Activated naive CD8-positive, alpha-beta T cell treated with anti-CD3 and anti-CD28 coated beads for 36 hours (primary cell): ENCODE measurements at places on chromosomes 7 and 10.

DNA sequence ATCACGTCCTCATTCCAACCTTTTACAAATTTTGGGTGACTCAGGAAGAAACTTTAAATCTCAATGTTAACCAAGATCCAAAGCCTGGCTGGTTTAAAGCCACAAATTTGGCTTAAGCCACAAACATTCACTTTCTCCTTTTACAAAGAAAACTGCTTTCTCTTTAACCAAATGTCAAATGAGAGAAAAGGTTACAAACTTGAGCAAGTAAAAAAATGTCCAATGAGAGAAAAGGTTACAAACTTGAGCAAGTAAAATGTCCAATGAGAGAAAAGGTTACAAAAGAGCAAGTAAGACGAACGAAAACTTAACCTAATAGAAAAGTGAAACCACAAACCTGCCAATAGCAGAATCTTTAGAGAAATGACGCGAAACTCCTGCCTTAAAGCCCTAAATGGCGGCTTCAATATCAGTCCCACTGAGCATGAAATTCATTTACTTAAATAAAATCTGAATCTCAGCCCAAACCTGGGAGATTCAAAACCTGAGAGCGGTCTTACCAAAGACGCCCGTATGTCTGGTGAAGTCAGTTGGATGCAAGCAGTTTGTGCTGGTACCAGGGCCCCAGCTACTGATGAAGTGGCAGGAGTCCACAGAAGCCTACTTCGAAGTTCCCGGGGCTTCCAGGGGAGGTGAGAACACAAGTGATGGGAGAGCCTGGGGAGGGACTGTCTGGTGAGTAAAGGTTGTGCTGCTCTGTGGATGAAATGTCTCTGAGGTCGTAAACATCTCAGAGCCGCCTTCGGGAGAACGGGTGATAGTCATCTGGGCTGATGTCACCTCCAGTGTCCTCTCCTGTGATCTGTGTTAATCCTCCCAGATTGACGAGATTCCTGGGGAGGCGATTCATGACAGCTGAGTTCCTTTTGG lies 74.6 kb downstream of the PAXIP1 start:
- no peak for DNase-seq

DNA sequence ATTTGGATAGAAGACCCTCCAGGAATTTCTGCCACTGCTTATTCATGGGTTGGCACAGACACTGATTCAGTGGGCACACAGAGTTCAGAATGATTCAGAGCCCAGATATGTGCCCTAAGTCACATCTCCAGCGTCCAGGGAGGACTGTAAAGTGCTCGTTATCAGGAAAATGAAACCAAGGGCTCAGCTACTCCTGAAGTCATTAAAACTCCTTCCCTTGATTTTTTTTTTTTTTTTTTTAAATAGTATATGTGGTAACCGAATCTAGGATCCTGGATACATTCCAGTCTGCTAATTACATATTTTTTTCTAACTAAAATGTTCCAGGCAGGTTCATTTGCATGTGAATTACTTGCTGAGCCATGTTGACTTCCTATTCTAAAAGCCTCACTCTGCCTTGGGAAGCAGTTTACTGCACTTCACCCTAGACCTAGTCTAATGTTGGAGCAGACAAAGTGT lies 34.7 kb downstream of the MET start:
- no peak for DNase-seq

DNA sequence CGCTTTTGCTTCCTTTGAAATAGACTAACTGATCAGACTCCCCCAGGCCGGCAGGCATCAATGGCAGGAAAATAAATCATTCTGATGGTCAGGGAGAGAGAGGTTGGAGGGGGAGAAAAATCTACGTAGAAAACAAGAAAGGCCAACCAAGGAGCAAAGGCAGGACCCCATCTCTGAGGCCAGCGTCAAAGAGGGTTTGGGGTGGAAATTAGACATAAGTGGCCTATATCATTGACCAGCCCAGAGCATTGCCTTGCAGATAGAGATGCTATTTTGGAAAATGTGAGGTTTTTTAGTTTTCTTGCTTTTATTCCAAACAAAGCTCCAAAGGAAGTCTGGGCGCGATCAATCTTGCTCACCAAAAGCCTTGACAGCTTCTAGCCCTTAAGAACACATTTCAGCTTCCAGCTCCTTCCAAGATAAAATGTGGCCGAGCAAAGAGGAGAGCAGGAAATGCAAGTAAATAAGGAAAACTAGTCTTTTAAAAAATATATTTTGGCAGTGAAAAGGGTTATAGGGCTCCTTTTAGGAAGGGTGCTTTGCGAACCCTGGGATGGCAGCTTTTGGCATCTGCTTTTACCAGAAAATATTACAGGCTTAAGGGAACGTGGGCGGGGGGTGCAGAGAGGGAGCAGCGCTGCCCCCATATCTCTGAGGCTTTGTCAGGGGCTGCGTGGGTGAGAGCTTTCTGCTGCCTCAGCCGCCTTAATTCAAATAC lies 2.0 kb upstream of the HOXA2 start:
- no peak for DNase-seq

- DNase-seq = no peak
Measured at GRCh38 chr10:2263561-2263960, 526.2 kb upstream of the ADARB2 start.

- no peak for DNase-seq
Measured at GRCh38 chr7:55565681-55566080, 6.6 kb downstream of the VOPP1 start.

DNA sequence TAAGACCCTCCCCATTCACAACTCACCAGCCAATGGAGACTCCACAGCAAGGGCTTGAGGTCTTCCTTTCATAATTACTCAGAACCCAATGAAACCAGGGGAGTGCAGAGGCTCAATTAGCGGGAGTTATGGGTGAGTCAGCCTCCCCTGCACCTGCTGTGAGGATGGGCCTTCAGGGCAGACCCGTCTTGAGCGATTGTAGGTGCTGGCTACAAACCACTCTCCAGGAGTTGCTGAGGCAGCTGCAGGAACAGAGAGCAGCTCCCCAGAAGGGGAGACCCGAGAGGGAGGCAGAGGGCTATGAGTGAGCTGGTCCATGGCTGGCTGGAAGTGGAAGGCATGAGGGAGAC lies 58.5 kb upstream of the SORCS3 start:
- peak; percentile 14 for DNase-seq

DNA sequence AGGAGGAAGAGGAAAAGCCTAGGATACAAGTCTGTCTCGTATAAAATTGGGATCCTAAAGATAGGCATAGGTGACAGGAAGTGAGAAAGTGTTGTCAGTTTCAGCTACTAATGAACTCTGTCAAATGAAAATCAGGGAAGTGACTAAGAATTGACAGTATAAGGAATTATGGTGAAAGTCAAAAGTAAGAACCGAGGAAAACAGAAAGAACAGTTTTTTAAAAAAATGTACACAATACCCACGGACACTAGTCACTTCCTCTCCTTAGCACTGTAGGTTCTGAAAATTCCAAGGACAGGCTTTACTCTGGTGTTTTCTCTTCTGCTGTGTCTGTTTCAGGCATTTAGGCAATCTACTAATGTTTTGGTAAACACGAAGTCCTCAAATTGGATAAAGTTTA lies 42.3 kb downstream of the ATAD1 start:
- DNase-seq = no peak

DNA sequence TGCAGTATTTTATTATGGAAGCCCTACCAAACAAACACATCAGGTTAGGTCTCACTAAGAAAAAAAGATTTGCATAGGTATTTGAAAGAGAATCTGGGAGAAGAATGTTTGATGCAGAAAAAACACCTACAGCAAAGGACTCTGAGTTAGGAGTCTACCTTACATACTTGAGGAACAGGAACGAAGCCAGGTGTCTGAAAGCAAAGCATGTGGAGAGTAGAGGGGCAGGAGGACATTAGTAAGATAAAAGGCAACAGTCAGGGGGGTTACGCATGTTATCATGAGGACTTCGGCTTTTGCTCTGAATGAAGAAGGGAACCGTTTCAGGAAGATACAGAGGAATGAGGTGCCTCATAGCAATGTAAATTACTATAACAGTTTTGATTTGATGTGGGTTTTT lies 87.9 kb upstream of the PTER start:
- no peak for DNase-seq

GRCh38 chr10:71622154-71622526 lies 97.4 kb downstream of the C10orf105 start:
- no peak for DNase-seq

DNA sequence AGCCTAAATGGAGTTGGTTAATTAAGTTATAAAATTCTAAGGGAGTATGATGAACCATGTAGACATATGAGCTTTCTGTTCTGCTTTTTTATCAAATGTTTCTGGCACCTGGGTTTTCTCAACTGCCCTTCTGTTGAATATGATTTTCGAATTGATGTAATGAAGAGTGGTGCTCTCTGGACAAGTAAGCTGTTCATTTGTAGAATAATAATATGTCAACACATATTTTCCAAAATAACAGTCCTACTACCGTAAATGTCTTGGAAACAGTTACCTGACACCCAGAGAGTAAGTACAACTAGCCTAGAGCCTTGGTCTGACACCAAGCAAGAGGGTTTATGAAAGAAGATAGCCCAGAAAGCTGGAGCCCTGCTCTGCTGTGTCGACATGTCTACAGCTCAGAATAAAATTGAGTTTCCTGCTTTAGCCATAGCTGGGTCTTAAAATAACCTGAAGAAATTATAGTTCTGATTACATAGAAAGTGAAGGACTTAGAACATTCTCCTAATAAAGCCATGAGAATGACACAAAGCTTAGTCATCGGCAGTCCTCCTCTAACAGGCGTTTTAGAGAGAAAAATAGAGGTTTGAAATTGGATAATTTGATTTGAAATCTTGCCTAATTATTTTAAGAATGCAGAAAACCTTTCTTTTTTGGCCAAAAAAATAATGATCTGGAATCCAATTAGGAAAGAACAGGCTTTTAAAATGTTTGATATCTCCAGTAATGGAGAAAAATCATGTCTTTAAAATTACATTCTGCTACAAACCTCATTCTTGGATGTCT lies 25.1 kb downstream of the HDAC9 start:
- no peak for DNase-seq

- no peak for DNase-seq
Measured at GRCh38 chr7:22672846-22673680, 53.9 kb upstream of the IL6 start.

GRCh38 chr10:92615515-92615914 lies 22.6 kb downstream of the KIF11 start:
- DNase-seq = no peak

DNA sequence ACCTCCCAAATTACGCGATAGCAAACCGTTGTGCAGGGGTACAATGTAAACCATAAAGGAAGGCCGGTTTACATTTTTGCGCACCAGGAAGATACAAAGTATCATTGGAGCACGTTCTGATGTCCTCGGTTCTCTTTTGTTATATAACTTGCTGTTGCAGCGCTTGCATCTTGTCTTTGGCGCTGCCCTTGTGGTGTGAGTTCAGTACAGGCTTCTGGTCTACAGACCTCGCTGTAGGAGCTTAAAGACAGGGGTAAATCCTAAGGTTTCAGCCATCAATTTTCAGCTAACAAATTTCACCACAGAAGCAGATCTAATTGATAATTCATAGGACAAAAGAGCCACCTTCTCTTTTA lies 1.5 kb upstream of the MKX start:
- no peak for DNase-seq

DNA sequence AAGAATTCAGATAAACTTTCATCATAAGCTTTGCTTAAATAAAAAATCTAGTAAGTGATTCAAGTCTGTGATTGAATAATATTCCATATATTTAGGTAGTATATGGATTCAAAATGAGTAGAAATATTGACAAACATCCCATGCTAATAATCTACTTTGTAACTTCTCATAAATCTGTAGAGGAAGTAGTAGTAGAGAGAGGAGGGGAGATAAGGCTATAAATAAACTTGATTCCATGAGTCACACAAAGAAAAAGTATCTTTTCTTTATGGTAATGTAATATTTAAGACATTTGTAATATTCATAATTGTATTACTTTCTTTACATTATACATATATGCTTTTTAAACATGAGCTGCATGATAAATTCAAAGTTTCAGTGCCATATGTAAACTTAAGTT lies 25.6 kb upstream of the CD36 start:
- no peak for DNase-seq

GRCh38 chr10:79610601-79611191 lies at the start of gene SFTPA1:
SFTPA1 (plus strand) TSS chr10:79610939; CDS start chr10:79611826, 887 bp downstream.
- no peak for DNase-seq

- DNase-seq = no peak
Measured at GRCh38 chr10:4545062-4545461, 280.9 kb upstream of the AKR1E2 start.

- DNase-seq = no peak
Measured at GRCh38 chr10:112539340-112539739, 92.3 kb downstream of the VTI1A start.

GRCh38 chr7:158439035-158439434 lies 148.6 kb downstream of the PTPRN2 start:
- no peak for DNase-seq
